ENCODE measurements at places on chromosomes 2 and 18.

DNA sequence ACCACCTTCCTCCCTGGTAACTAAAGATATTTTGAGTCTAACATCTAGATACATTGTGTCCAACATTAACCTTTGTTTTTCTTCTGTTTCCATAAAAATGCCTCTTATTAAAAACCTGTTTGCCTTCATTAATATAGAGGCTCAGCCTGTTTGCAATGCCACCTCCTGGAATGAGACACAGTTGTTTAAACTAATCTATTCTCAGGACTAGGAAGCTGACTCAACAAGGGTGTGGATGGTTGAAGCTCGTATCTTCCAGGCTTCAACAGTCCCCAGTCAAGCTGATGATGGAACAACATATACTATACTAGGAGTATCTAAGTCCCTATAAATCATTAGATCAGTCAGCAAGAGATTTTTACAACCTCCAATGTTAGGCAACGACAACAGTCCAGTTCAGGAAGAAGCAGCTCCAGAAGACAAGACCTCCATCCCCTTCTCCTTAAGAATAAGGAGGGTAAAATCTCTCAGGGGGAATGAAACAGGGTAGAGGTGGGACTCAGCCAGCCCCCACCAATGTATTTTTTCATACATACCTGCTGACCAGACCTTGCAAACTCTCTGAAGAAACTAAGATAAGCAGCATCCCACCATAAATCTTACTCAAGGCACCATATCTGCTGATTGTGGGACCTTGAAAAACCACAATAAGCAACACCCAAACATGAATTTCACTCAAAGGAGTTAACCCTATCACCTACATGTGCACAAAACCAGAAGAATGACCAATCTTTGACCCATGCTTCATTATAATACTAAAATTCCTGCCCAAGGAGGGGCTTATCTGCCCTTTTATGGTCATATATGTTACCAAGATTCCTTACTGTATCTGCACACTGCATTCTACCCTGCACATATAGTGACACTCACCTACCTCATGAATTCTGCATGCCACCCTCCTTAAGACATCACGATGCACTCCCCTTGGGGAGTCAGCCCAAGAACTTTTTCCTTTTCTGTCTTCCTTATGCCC is 21.4 kb downstream of the ZNF24 start:
- DNase-seq = no peak

- no peak for DNase-seq
Measured at GRCh38 chr2:75023666-75024455, 65.4 kb downstream of the POLE4 start.

GRCh38 chr2:236616624-236617023 is 47.0 kb downstream of the ACKR3 start:
- DNase-seq = no peak

- DNase-seq = no peak
Measured at GRCh38 chr2:177058747-177059146, 153.8 kb upstream of the HNRNPA3 start.

- no peak for DNase-seq
Measured at GRCh38 chr18:45467293-45467692, 148.0 kb upstream of the SLC14A2 start.

DNA sequence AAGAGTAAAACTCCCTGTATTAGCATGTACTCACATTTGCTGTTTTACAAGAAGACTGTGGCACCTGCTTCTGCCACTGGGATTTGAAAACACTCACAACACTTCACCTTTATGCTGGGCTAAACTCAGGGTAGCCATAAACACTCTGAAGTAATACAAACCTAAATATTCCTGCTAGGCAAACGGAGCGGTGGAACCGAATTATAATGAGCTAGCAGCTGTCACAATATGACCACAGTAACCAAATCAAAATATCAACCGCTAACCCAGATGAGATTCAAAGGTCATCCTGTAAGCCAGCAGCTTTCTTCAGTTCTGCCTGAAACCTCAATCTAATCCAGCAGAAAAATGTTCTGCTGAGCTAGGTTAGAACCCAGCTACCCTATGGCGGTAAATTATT is 132.1 kb downstream of the TCF4 start:
- DNase-seq = no peak

DNA sequence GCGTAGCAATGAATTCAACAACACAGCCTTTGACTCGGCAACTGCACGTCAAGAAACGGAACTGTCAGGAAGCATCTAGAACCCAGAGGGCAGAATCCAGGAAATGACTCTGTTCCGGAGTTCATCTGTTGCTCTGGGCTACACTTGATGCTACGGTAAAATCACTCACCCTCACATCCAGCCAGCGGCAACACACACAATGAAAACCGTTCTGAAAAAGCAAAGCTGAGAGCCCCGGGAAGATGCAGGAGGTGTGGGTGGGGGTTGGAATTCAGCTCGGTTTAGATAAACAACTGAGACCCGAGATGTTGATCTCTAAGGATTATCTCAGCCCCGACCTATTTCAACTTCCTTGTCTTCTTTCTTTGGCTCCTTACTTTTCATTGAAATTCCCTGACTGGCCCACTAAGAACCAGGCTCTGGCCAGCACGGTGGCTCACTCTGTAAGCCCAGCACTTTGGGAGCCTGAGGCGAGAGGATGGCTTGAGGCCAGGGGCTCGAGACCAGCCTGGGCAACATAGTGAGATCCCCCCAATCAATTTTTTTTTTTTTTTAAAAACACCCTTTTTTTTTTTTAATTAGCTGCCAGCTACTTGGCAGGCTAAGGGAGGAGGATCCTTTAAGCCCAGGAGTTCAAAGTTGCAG is 13.3 kb upstream of the RAB17 start:
- peak; percentile 43 for DNase-seq

DNA sequence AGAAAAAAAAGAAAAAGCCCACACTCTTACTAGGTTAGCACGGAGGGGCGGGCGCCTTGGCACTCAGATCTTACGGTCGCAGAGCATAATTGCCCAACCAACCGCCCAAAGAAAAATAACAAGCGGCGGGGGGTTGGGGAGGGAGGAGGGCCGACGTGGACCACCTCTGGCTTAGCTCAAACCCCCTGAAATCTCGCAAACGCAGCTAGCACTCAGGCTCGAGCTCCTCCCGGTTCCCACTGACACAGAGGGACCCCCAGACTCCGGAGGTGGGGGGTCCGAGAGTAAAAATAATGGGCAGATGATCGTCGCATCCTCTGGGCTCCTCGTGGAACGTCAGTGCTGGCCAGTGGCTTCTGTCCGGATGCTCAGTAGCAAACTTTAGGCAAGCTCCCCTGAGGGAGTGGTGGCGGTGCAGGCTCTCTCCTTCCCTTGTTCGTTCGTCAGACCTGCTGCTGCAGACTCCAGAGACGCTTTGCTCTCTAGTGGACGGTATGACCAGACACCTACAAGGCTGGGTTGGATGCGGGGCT is 12.0 kb downstream of the CATIP start:
- no peak for DNase-seq

- no peak for DNase-seq
Measured at GRCh38 chr2:200477667-200478131, 32.2 kb downstream of the KCTD18 start.

DNA sequence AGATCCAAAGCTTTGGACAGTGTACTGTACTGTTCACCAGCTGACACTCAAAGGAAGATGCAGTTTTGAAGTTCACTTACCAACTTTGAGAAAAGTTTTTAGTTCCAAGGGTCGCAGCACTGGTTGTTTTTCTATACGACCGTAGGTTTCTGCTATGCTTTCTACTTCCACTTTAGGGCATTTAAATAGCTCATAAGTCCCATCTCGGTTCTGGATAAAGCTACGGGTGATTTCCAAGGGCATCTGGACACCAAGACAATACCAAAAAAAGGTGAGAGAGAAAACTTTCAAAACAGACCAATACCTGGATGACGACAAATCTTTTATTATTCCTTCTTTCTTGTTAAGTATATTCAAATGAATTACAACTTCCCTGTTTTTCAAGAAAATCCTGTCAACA is 30.3 kb downstream of the C2orf42 start:
- no peak for DNase-seq

DNA sequence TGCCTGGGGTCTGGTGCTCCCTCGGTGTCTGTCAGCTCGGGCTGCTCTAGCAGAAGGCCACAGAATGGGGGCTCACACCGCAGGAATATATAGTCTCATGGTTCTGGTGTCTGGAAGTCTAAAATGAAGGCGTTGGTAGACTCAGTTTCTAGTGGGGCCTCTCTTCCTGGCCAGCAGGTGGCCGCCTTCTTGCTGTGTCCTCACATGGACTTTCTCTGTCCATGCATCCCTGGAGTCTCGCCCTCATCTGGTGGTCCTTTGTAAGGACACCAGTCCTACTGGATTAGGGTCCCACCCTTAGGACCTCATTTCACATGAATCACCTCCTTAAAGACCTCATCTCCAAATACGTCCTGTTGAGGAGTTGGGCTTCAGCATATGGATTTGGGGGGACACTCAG is 65.7 kb downstream of the RRM2 start:
- no peak for DNase-seq

DNA sequence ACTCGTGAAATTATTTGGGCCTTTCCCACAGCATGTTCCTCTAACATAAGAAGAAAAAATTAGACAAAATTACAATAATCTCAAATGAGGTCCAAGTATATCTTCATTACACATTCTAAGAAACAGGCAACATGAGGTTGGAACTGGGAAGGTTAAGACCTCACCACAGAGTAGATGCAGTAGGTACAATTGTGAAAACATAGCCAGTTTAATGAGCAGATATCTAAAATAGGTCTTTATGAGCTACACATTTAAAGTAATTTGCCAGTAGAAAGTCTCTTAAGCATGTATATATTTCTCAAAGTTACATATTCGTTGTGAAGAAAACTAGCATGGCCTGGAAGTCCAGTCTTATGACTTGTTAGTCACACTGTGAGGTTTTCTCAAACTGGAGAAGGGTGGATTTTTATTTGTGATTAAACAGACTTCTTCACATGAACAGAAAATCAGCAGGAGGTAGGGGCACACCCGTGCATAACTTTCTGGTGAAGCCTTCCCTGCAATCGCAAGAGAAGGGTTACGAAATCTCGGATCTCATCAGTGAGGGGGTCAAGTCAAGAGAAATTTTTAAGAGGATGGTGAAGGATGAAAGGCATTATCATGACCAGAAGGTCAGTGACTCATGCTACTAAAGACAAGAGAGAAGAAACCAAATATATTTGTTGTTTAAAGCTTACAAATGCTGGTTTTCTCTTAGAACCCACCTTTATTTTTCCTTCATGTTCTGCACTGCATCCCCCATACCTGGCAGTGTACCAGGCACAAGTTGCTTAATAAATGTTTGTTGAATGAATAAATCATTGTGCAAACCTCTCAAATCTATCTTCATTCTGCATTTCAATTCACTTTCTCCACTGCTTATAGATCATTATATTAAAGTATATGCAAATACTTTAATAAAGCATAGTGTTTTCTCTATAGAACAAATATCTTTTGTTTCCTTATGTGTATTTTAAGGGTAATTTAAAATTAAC is 5.1 kb upstream of the RAB27B start:
- no peak for DNase-seq

DNA sequence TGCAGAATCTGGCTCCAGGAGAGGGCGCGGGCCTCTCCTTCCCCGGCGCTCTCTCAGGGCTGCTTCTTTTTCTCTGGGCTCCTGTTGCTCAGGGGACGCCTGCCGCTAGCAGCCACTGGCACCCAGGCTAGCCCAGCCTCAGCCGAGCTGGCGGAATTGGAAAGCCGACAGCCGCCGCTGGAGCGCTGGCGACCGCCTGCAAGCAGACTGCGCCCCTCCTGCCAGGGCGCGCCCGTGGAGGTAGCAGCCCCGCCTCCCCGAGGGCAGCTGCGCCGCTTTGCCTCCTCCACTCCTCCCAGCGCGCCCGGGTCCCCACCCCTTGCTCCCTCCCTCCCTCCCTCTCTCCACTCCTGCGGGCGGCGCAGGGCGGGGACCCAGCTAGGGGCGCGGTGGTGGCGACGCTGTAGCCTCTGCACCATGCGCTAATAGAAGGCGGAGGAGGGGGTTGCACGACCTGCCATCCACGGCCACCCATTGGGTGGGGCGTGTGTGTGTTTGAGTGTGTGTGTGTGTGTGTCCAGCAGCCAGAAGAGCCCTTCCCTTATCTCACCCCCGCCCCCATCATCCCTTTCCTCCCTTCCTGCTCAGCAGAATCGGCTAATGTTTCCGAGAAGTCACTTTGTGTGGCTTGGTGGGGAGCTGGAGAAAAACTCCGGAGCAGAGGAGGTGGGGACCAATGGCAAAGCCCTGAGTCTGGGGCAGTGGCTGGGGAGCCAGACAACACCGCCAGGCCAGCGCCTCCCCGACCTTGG is at the start of gene SCN9A:
Gene SCN9A, minus strand, starts transcription at position 209 of the 752 bp plus-strand sequence. CDS start 64,188 bp downstream, outside the sequence.
- DNase-seq = peak; percentile 53

- no peak for DNase-seq
Measured at GRCh38 chr18:74724186-74724585, 126.5 kb downstream of the ZNF407 start.

DNA sequence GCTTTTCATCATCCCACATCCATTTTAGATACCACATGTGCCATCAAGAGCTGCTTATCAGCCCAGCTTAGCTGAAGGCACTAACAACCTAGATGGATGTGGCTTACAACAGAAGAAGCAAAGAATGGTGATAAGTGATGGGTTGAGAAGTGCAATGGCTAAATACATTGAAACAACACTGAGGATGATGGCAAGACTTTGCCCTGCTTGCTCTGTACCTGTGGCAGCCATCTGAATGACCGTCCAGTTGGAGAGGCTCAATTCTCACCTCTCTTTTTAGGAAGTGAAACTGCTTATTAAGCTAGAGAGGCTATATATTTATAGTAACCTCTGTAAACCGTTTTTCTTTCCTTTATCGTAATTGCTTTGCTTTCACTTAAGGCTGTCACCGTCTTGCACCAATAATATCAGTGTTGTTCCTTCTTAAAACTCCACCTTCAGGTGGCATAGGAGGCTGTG is 5.7 kb downstream of the GPATCH11 start:
- DNase-seq = no peak

DNA sequence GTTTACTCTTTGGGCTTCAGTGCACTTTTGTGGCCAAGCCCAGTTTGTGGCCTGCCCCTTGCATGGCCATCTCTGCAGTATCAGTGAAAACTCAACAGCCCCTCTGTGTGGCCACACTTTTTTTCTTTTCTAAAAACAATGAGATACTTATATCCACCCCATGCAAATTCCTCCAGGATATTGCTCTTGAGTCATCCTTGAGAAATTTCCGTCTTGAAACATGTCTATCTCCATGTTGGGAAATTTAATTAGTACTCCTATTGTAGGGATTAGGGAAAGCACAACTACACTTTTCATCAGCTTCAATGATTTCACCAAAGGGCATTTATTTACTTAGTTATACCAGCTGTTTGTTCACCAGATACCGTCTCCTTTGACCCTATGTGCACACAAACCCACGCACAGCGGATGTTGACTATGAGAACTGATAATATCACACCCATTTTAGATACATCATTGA is 993.1 kb downstream of the TSN start:
- DNase-seq = peak; percentile 67

- no peak for DNase-seq
Measured at GRCh38 chr2:196278491-196278911, 107.1 kb upstream of the STK17B start.

GRCh38 chr2:172231508-172231907 is 128.8 kb upstream of the DLX2 start:
- DNase-seq = no peak

All from kidney glomerular epithelial cell (primary cell).